Suppressor macrophage treated with lipopolysaccharide for 4 hours (primary cell): ENCODE measurements at places on chromosomes 16 and 17.

- no peak for DNase-seq
Measured at GRCh38 chr16:23146877-23147601, 2.2 kb downstream of the USP31 start.

DNA sequence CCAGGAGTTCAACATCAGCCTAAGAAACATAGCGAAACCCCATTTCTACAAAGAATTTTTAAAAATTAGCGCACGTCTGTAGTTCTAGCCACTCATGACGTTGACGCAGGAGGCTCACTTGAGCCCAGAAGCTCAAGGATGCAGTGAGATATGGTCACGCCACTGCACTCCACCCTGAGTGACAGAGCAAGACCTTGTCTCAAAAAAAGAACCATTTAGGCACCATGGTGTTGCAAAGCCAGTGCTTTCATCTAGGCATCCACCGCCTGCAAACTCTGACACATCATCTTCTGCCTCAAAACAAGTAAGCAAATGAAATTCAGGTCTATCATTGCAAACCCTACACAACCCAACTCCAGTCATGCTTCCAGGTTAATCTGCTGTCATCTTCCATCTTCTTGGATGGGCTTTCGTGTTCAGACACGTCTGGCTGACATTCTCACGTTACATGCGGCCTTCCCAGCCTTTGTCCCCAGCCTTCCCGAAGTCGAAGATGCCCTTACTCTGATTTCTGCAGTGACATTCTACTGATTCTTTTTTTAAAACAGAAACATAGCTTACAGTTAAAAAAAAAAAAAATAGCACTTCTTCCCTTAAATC lies 8.9 kb downstream of the ANKRD11 start:
- no peak for DNase-seq

DNA sequence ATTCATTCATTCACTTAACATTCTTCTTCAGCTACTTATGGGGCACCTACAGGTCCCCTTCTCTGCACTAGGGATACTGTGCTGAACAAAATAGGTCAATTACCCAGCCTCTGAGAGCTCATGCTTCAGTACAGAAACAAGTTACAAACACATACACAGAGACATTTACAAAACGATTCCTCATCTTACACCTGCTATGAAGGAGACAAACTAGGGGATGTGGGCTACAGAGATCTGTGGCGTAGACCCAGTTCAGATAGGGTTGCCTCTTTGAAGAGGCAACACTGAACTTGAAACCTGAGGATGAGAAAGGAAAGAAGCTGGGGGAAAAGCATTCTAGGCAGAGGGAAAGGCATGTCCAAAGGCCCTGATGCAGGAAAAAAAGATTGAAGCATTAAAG lies 5.2 kb downstream of the IL21R start:
- no peak for DNase-seq

DNA sequence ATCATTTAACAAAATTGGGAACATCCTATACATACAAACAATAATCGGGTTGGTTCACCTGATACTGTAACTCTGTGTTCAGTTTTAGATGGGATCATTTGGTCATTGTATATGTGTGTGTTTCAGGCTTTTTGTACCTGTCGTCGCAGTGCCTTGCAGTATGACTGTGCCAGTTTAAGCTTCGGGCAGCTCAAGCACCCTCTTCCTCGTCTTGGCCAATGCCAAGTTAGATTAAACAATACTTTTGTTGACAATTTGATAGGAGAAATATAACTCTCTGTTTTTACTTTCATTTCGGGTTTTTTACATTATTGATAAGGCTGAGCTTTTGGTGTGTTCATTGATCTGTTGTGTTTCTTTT lies 37.0 kb upstream of the ARHGAP17 start:
- DNase-seq: no peak

DNA sequence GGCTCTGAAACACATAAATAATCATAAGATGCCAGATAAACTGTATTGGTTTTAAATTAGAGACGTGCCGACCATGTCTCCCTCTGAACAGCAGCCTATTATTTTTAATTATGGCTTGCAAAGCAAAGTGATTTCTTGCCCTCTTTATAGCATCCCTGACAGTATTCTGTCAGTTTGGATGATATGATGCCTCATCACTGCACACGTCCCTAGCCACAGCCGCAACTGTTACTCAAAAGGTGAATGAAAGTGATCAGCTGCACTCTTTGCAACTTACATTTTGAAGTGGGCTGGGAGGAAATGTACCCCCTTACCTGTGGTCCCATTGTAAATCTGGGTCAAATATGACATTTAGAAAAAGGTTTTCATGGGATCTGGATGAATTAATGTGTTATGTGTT lies 389.9 kb downstream of the MAF start:
- DNase-seq: no peak

DNA sequence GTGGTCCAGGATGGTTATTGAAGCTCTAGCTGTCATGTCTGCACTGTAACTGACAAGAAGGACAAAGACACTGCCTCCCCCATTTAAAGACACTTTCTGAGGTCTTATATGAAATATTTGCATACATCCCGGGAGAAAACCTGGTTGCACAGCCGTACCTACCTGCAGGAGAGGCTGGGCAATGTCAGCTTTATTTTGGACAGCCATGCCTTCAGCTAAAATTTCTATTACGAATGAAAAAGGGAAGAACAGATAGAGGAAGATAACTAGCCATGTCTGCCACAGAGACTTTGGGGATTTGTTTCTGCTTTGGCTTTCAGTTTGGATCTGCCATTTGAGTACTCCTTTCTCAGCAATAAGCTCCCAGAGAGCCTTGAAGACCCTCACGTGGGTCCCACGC lies 19.0 kb downstream of the SLC7A6 start:
- peak; percentile 29 for DNase-seq

DNA sequence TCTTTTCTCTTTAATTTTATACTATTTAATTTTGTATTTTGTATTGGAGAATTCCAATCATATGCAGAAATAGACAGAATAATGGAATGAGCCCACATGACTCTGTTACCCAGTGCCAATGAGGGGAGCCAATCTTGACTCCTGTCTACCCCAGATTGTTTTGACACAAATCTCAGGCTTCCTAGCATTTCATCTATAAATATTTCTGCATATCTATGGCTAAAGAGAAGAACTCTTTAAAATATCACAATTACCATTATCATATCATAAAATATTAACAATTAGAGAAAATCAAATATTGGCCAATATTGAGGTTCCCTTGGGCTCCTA lies 23.7 kb downstream of the ATP2C2 start:
- no peak for DNase-seq

GRCh38 chr17:9968881-9969280 lies 63.8 kb upstream of the RCVRN start:
- DNase-seq: no peak

GRCh38 chr16:72658888-72659717 lies 388.8 kb downstream of the ZFHX3 start:
- peak; percentile 0 for DNase-seq

- no peak for DNase-seq
Measured at GRCh38 chr17:2346475-2346874, 9.2 kb downstream of the SGSM2 start.

DNA sequence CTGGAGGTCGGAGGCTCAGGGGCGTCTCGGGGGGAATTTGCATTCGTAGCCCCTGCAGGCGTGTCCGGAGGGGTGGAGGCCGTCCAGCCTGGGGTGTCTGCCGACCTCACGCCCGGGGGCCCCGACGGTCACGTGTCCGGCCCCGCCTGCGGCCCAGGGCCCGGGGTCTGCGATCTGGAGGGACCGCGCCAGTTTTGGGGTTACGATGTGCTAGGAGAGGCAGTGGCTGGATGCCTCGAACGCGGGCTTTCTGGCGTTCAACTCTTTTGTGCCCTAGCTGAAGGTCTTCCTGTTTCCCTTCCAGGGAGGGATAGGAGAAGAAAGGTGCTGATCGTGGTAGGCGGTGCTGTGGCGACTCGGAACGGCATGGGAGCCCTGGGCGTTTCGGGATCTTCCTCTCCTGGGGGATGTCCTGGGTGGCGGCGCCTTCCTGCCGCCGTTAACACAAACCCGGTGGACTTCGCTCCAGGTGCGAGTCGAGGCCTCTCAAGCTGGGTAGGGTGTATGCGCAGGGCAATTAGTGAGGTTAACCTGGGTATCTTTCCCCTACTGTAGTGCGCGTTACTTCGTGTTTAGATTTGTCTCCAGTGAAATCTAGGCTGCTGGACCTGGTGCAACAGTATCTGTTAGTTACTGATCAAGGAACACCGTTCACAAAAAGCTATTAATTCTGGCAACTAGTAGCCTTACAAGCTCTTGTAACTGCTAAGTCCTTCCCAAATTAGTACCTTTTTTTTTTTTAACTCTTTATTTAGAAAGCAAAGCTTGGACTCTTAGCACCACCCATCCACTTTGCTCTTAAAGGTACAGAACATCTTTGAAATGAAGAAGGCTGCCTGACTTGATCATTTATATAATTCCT lies 1.3 kb downstream of the AKAP1 start:
- DNase-seq: peak; percentile 24

- DNase-seq: no peak
Measured at GRCh38 chr17:8818047-8818446, 18.9 kb upstream of the MFSD6L start.

DNA sequence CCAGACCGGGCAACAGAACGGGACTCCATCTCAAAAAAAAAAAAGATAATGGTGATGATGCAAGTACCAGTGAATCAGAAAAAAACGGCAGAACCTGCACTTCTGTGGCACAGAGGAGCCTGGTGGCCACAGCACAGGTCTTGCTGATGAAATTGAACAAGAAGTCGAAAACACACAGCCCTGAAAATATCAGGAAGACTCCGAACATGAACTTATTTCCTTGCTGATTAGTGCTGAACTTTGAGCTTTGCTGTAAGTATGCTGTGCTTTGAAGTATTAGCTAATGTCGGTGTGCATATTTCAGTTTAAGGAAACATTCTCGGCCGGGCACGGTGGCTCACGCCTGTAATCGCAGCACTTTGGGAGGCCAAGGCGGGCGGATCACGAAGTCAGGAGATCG lies 10.9 kb upstream of the MYO15B start:
- no peak for DNase-seq

- peak; percentile 39 for DNase-seq
Measured at GRCh38 chr16:31331807-31332301, 23.1 kb upstream of the ITGAX start.

GRCh38 chr16:68022728-68023537 lies at the start of the genes DDX28 and DUS2:
TSS of gene DDX28 (minus strand) at chr16:68023232. CDS start at chr16:68023202, 30 bp downstream.
TSS of gene DUS2 (plus strand) at chr16:68023284. CDS start at chr16:68038024, 14,740 bp downstream.
- peak; percentile 96 for DNase-seq

- no peak for DNase-seq
Measured at GRCh38 chr17:488993-489757, 136.6 kb upstream of the RPH3AL start.

DNA sequence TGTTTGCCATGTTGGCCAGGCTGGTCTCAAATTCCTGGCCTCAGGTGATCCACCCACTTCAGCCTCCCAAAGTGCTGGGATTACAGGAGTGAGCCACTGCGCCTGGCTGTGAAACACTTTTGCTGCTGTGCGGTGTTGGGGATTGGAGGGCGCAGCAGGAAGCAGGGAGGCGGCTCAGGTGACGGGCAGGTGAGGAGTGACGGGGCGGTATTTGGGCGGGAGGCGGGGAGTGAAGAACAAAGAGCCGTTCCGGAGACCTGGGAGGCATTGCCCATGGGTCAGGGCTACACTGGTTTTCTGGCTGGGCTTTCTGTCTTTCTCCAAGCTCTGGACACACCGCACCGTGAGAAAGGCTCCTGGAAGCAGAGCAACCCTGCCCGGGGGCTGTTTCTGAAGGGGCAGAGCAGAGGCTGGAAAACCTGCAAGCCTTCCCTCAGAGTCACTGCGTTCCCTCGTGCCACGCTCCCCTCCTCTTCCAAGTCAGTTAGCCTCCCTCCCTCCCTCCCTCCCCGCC lies 22.1 kb downstream of the CRISPLD2 start:
- DNase-seq: no peak
